Stimulated activated CD4-positive, alpha-beta T cell treated with anti-CD3 and anti-CD28 coated beads, Interleukin-1b, Interleukin-23, amount 100 ng/mL, for 24 hours (primary cell): ENCODE measurements at places on chromosomes 2 and 18.

DNA sequence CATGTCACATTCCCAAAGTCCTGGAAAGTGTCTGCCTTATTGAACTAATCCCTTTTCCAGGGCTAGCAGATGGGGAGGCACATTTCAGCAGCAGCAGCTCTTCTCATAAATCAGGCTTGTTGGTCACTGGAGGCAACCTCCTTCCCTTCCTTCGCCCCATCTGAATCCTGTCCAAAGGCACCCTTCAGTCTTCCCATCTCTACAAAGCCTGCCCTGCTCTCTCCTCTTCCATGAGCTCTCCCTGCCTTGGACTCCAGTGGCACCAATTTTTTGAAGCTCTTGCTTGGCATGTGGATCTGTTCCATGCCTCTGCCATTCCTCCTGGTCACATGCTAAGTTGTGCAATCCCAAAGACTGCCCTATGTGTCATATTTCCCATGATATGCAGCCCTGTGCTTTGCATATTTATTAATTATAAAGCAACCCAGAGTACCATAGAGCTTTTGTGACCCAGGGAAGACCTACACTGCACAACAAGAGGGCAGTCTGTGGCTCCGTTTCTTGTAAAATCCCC lies 70.3 kb downstream of the ANTXR1 start:
- DNase-seq: no peak

DNA sequence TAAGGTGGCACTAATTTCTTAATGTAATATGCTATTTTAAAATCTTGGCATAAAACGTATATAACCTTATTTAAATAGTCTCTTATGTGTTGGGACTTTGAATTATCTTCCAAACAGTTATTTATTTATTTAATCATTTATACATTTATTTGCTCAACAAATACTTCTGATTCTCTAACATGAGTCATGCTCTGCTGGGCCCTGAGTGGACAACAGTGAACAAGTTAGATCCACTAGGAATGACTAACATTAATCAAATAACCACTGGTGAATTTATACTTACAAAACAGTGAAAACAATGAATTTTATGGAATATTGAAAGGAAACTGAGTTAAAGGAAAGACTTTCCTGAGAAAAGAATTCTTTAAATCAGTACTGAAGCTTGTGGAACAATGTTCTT lies 1257.2 kb upstream of the CHAC2 start:
- no peak for DNase-seq

- DNase-seq: no peak
These were observed 38.2 kb downstream of the NRP2 start for GRCh38 chr2:205720451-205720902.

GRCh38 chr2:181231886-181232621 lies 225.1 kb upstream of the ITGA4 start:
- no peak for DNase-seq

DNA sequence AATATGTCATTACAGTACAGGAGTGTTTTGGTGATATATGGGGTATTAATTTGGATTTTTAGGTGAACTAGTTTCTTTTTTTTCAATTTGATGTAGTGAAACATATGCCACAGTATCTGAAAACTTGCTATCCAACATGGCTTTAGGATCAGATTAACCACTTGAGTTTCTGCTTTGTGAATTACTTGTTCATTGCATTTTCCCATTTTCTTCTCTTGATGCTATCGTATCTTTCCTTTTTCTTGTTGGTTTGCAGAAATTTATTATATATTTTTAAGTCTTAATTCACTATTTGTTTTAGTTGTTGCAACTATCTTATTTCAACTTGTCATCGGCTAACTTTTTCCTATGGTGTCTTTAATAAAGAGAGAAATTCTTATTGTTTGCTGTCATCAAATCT lies 8.8 kb downstream of the IL36A start:
- DNase-seq: no peak

DNA sequence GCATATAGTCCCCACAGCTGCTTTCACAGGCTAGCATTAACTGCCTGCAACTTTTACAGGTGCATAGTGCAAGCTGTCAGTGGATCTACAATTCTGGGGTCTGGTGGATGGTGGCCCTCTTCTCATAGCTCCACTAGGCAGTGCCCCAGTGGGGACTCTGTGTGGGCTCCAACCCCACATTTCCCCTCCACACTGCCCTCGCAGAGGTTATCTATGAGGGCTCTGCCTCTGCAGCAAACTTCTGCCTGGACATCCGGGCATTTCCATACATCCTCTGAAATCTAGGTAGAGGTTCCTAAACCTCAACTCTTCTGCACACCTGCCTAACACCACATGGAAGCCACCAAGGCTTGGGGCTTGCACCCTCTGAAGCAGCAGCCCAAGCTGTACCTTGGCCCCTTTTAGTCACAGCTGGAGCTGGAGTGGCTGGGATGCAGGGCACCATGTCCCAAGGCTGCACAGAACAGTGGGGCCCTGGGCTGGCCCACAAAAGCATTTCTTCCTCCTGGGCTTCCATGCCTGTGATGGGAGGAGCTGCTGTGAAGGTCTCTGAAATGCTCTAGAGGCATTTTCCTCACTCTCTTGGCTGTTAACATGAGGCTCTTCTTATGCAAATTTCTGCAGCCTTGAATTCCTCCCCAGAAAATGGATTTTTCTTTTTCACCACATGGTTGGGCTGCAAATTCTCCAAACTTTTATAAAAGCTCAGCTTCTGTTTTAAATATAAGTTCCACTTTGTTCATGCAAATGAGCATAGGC lies 59.3 kb downstream of the KDM3A start:
- no peak for DNase-seq

DNA sequence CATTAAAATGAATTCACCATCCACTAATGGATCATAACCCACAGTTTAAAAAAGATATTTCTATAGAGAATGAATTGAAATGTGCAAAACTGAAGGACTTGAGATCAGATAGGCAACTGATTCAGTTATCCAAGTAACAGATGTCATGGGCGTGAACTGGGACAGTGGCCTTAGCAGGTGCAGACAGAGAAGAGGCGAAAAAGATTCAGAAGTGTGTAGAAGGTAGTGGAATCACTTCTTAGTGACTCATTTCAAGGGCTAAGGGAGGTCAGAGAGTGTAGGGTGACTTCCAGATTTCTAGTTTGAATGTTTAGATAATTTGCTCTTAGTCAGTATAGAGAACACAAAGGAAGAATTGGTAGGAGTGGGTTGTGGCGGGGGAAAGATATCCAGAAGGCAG lies 79.7 kb downstream of the EHBP1 start:
- DNase-seq: no peak

DNA sequence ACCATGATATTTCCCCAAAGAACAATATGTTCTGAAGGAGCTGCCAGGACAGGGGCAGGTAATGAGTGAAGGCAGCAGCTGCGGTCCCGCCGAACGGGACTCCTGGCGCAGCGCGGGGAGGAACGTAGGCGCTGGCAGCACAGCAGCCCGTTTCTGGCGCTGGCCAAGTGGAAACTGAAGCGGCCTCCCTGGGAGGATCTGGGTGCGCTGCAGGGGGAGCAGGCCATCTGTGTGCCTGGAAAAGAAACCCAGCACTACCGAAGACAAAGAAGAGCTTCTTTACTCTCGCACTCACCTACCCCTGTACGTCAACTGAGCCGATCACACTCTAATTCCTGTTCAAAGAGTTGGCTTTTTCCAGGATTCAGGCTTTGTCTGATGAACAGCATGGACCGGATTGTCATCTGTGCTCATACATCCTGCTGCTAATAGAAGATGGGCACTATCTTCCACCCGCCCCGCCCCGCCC lies 11.8 kb downstream of the G6PC2 start:
- no peak for DNase-seq

- DNase-seq: no peak
These were observed 856.4 kb downstream of the RNF144A start for GRCh38 chr2:7773362-7774360.

GRCh38 chr2:165897726-165898125 lies 55.9 kb downstream of the TTC21B start:
- no peak for DNase-seq

DNA sequence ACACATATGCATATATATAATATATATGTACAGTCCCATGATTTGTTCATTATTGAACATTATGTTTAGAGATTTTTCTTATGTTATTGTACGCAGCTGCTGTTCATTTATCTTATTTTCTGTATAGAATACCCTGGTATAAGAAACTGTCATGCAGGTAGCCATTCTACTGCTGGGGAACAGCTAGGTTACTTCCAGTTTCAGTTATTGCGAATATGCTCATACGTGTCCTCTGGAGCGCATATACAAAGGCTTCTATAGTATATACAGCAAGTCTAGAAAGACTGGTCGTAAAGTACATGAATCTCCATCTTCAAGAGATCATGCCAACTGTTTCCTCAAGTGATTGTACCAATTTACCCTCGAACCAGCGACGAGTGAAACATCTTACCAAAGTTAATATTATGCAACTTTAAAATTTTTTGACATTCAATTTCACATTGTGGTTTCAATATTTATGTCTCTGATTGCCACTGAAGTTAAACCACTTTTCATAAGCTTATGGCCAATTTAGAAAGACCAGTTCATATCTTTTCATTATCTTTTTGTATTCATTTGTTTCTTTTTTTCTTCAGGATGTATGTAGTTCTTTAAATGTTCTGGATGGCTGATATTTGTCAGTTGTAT lies 53.5 kb downstream of the RDH14 start:
- no peak for DNase-seq

GRCh38 chr2:143088388-143088787 lies 40.8 kb upstream of the ARHGAP15 start:
- no peak for DNase-seq

- DNase-seq: no peak
These were observed 62.6 kb downstream of the ITGB1BP1 start for GRCh38 chr2:9360701-9361100.

DNA sequence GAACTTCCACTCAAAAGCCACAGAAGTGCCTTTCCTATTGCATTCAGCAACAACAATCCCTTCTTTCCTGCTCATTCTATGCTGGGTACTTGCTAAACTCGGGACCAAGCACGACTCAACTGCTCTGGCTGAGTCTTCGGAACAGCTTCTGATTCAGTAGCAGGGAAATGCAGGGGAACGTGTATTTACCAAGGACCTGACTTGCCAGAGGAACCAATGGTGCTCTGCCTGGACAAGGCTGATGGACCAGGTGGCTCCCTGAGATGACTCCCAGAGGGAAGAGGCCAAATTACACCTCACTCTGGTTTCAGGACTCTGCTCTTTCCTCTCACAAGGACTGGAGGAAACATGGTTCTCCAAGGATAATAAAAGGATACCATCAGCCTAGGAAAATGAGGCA lies 12.2 kb downstream of the CXCR2 start:
- DNase-seq: no peak

DNA sequence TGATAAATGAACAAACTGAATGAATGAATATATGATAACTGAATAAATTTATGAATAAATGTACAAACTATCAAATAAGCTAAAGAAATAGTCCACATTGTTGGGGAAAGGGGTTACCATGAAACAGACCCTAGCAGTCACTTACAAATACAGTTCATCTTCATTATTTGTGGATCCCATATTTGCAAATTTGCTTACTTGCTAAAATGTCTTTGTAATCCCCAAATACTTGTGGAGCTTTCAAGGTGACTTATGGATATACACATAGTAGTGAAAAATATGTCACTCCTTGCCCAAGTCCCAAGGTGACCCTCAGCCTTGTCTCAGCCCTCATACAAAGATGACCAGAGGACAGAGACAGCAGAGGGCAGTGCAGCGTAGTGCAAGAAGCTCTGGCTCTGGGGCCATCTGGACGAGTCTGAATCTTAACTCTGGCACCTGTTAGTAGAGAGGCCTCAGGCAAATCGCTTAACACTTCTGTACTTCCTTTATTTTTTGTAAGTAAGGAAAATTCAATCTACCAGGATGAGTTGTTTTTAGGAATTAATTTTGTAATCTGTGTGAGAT lies 3.1 kb downstream of the PAIP2B start:
- DNase-seq: no peak

- DNase-seq: no peak
These were observed 11.5 kb downstream of the MYL1 start for GRCh38 chr2:210303498-210303897.

DNA sequence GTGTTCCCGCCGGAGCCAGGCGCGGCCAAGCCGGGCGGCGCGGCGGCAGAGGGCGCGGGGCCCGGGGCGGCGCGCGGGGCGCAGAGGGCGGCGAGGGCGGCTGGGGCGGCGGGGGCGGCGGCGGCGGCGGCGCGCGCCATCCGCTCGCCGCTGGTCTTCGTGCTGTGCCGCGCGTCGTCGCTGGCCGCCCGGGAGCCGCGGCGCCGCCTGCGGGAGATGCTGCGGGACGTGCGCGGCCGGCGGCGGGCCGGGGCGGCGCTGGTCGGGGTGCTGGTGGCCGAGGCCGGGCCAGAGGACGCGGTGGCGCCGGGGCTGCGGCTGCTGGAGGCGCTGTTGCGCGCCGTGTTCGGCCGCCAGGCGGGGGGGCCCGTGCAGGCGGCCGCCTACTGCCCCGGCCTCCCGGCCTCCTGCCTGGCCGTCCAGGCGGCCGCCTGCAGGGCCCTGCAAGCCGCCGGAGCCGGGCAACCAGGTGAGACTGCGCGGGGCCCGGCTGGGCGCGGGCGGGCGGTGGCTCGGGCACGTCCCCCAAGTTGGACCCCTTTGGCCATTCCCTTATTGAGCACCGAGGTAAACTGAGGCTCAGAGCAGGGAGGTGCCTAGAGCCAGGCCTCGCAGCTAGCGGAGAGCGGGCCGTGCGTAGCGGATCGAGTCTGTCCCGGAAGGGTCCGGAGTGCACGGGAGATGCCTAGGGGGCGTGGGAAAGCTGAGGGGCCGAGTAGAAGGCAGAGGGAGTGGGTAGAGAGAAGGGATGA lies 584 bp downstream of the C2orf72 start:
- DNase-seq: no peak
